Right renal cortex interstitium (tissue), 3 donors: ENCODE measurements at places on chromosomes 11 and 22. TPM values are rescaled to one million over a fixed set of nuclear protein-coding genes. Genes with fewer than 3 reads are reported as not detected.

GRCh38 chr11:114609429-114609828 lies 13.8 kb upstream of the NXPE4 start:
- DNase-seq: no peak

GRCh38 chr11:124717786-124718651 lies 21.7 kb upstream of the NRGN start:
- no peak for DNase-seq

- DNase-seq: no peak
Measured at GRCh38 chr22:39252461-39253434, 8.0 kb upstream of the PDGFB start.

DNA sequence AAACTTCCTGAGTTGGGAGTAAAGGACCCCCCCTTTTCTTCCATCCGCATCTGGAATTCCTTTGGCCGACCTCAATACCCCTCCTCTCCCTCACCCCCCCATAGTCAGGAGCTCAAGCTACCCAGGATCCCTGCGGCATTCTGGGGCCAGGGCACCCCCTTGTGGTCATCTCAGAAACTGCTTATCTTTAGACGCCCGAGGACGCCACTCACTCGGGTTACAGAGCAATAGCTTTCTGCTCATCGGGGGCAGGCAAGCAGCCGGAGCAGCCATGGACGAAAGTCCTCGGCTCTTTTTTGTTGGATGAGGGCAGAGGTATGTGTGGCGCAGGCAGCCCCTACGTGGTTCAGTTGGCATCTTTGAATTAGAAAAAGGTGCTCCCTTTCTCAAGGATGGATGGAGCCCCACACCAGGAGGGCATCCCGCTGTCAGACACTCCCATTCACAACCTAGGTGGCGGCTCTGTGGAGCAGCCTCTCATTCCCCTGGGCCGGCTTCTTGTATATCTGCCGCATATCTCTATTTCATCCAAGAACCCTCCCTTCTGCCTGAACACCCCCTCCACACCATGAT lies 2.3 kb downstream of the C1QTNF5 start:
- DNase-seq: no peak

- no peak for DNase-seq
Measured at GRCh38 chr11:104763930-104764709, 134.1 kb downstream of the CASP12 start.

DNA sequence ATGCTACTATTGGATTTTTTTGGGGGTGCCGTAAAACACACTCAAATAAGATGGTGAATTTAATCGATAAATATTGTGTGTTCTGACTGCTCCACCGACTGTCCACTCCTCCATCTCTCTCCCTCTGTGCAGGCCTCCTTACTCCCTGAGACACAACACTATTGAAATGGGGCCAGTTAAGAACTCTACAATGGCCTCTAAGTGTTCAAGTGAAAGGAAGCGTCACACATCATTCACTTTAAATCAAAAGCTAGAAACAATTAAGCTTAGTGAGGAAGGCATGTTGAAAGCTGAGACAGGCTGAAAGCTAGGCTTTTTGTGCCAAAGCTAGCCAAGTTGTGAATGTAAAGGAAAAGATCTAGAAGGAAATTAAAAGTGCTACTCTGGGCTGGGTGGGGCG lies 156.7 kb downstream of the CTTN start:
- no peak for DNase-seq

GRCh38 chr11:122649116-122649515 lies 6.4 kb upstream of the UBASH3B start:
- DNase-seq: no peak

- DNase-seq: no peak
Measured at GRCh38 chr22:29765905-29766631, 739 bp downstream of the ZMAT5 start.

DNA sequence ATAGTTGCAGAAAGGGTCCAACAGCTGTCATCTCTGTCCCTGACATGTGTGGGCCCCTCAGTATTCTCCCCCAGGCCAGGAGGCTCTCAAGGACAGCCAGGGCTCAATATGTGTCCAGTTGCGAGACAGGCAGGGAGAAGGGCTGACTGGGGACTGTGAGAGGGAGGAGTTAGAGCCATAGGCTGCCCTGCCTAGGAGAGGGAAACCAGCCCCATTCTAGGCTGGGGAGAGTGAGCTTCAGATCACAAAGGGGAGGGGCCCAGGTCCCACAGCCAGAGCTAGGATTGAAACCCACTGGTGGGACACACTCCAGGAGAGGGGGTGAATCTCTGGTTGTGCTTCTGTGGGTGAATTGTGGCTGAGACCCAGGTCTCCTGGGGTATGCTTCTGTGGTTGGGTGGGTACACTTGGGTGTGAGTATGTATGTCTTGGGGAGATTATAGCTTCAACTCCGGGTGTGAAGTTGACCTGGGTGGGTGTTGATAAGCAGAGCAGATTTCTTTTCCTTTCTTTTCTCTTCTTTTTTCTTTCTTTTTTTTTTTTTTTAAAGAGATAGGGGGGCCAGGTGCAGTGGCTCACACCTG lies 2.1 kb upstream of the CARNS1 start:
- no peak for DNase-seq

- no peak for DNase-seq
Measured at GRCh38 chr11:76074148-76075095, 131.9 kb downstream of the WNT11 start.

- DNase-seq: no peak
Measured at GRCh38 chr11:2977113-2977512, 15.0 kb downstream of the NAP1L4 start.

DNA sequence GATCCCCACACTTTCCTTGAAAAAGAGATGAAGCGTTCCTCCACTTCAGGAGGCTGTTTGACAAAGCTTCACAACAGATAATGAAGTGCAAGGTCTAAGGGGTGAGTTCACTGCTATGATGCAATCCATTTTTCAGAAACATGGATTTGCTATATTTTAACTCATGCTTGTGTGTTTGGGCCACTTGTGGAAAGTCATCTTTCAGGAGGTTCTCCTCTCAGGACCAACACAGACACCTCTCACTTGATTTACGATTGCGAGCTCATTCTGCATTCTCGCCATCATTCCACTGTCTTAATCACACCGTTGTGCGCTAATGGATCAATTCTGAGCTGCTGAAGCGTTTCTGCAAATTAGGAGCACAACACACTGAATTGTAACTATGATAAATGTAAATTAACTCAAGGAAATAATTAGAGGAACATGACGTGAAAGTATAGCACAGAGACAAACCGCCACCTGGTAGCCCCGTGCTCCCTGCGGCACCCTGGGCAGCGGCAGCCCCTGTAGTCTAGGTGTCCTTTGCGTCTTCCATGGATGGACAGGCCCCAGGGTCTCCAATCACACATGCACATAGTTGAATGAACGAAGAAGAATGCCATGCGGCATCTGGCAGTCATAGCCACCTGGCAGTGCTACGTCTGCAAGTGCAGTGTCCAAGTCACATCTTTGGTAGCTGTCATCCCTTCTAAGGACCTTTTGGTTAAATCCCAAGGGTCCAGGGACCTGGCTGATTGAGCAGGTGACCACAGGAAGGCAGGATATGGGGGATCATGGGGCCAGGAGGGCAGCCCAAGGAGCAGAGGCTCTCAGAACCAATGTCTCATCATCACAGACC lies 28.1 kb upstream of the RTL6 start:
- DNase-seq: no peak

DNA sequence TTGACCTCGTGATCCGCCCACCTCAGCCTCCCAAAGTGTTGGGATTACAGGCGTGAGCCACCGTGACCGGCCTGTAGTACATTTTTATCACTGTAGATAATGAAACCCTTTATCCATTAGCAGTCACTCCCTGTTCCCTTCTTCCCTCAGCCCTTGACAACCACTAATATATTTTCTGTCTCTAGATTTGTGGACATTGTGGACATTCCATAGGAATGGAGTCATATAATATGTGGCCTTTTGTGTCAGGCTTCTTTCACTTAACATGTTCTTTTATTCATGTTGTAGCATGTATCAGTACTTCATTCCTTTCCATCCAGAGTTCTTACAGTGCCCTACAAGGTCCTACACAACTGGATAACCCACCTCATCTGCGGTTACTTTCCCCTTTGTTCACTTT lies 30.5 kb downstream of the RRM1 start:
- DNase-seq: no peak

DNA sequence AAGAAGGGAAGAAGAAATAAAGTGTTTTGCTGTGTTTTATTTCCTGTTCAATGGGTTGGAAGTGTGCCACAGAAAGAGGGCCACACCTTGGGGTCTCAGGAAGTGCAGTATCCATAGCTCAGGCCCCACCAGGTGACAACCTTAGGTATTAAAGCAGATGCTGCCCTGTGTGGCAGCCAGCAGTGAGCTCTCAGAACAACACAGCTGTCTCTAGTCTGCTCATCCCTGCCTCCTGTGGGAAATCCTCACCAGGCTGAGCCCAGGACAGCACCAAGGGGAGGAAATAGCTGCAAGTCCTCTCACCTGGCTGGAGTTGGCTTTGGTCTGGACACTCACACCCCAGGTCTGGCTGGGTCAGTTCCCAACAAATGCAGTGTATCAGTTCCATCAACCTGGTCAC lies 25.1 kb downstream of the ARL14EP start:
- DNase-seq: no peak

GRCh38 chr11:118151431-118151830 lies 1.2 kb downstream of the SCN4B start:
- no peak for DNase-seq

DNA sequence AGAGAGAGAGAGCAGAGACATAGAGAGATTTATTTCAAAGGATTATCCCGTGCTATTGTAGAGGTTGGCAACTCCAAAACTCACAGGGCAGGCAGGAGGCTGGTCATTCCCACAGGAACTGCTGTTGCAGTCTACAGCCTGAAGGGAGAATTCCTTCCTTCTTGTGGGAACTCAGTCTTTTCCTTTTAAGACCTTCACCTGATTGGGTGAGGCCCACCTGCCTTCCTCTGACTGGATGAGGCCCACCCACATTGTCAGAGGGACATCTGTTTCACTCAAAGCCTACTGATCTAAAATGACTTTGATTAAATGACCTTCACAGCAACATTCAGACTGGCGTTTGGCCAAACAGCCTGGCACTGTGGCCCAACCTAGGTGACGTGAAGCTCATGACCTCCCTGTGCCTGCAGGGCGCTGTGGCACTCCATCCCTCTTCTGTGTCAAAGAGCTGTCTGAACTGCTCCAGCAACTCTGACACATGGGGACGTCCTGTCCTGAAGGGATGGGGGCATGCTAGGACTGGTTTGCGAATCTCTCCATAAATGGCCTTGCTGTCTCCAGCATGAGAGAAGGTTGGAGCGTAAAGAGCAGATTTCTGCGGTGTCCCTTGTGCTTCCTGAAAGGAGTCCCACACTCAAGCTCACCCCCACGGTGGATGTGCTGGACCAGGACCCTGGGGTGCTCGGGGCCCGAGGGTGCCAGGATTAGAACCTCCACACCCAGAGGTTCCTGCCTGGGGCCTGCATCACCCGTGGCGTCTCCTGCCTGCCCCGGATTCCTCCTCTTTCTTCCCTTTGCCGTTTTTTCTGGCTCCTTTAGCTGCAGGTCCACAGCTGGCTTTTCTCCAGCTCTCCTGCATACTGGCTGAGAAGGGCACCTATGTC lies 20.7 kb downstream of the KRTAP5-5 start:
- DNase-seq: no peak

- DNase-seq: no peak
Measured at GRCh38 chr11:94956963-94957362, 16.4 kb downstream of the CWC15 start.

- DNase-seq: no peak
Measured at GRCh38 chr11:121669422-121669821, 216.7 kb upstream of the SORL1-AS1 start.

- peak; percentile 52 for DNase-seq
Measured at GRCh38 chr22:36156515-36157419, 3.8 kb downstream of the APOL3 start.

- no peak for DNase-seq
Measured at GRCh38 chr11:37612146-37612545, 1014.1 kb upstream of the RAG2 start.

DNA sequence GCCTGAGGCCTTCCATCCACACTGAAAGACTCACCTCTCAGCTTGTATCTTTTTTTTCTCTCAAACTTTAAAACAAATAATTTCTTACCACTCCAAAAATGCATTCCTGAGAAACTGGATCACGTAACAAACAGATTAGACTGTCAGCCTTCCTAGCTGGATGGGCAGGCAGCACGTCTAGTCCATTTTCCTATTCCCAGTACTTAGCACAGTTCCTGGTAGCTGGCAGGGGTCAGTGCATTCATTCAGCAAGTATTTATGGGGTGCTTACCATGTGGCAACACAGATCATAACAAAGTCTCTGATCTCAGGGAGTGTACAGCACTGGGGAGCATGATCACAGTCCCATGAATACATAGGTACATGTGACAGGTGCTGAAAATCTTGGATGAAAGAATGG lies 89.6 kb downstream of the UBASH3B start:
- DNase-seq: no peak

DNA sequence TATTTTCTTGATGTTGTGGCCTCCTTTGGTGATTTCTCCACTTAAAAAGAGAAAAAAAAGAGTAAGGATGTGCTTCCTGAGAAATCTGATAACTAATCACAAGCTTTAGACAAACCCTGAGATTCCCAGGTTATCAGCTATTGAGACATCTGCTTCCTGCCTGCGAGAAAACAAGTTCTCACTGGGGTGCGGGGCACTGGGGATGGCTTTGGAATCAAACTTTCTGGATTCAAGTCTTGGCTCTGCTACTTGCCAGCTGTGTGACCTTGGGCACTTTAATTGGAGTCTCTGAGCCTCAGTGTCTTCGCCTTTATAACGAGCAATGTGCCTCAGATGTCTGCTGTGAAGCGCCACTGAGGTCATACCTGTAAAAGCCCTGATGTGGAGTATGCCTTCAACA lies 152.5 kb upstream of the NAV2 start:
- DNase-seq: no peak

DNA sequence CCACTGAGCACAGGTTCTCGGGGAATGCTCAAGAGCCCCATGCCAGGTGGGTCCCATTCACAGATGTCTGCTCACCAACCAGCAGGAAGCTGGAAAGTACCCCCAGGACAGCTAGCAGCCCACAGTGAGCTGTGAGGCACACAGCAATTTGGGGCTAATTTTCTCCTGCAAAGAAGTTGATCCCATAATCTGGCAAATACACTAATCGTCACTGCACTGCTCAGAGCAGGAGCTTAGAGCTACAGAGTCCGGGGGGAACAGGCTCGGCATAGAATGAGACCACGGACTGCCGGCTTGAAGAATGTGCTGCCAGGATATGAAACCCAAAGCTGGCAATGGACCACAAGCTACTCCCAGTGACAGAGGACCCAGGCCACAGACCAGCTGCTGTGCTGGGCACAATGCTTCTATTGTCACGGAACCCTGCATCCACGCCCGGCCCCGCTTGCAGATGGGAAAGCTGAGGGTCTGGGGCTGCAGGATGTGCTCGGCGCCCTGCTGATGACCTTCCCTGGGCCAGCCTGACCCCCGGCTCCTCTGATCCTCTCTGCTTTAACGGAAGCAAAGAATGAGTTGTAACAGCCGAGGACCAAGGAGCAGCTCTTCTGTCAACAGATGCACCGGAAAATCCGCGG lies 239.7 kb downstream of the CTTN start:
- DNase-seq: no peak

The BIK gene
- 0.94 TPM for polyA plus RNA-seq

The MYOD1 gene
- polyA plus RNA-seq: not detected

The APOL4 gene
- polyA plus RNA-seq: 10.9 TPM

The RBMXL2 gene
- 0.11 TPM for polyA plus RNA-seq

The FOSL1 gene
- polyA plus RNA-seq: 0.11 TPM

The CCDC73 gene
- polyA plus RNA-seq: 0.19 TPM

The OSM gene
- polyA plus RNA-seq: not detected

The USP2 gene
- polyA plus RNA-seq: 8.7 TPM

The PNPLA5 gene
- 0.06 TPM for polyA plus RNA-seq

The TMPRSS4 gene
- 27.4 TPM for polyA plus RNA-seq

The DYNC2H1 gene
- polyA plus RNA-seq: 45.1 TPM

The CASP5 gene
- polyA plus RNA-seq: not detected

The SYNGR1 gene
- polyA plus RNA-seq: 17.3 TPM

The DDI1 gene
- polyA plus RNA-seq: not detected

The CARD16 gene
- 1.9 TPM for polyA plus RNA-seq

The KIF18A gene
- polyA plus RNA-seq: 10.9 TPM

The RPUSD4 gene
- polyA plus RNA-seq: 28.4 TPM
